ENCODE measurements at places on chromosomes 4 and X. TPM values are rescaled to one million over a fixed set of nuclear protein-coding genes. Genes with fewer than 3 reads are reported as not detected.

GRCh38 chrX:31228415-31228832, 156.6 kb upstream of the FTHL17 start:
- no peak overlapping the region for H3K4me3 ChIP-seq
- no peak for DNase-seq
- peaks cover 6% of the 10 kb centered on the region for H3K4me1 ChIP-seq
- no peak overlapping the region for H3K27ac ChIP-seq

DNA sequence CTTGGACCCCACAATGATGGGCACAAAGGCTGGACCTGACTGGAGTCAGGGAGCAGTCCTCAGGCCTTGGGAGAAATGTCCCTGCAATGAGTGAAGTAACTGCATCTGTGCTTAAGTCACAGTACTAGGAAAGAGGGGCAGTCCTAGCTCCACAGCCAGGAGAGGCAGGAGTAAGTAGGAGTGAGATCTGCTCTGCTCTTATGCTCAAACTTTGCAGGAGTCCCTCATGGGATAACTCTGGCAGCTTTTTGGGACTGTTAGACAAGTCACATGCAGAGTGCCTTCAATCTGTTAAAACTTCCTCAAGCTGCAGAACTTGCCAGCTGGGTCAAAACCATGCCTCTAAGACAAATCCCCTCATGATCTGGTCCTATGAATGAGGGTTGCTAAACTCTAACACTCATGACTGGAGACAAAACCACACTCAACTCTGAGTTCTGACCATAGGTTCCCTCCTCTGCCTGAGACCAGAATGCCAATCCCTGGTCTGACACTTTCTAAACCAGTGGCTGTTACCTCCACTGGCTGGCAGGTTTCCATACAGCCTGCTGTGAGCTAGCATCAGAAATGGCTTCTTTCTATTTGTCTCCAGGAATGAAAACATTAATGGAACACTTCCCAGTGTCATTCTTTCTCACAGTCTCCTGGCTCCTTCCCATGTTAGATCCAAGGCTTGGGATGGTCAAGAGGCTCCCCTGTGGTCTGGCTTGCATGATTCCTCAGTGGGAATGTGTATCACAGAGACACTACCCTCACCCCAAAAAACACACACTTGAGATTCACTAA, 819.3 kb downstream of the PCDH7 start:
- no peak overlapping the region for H3K4me3 ChIP-seq
- no peaks in the 10 kb centered on the region for H3K27me3 ChIP-seq
- H3K36me3 ChIP-seq: no peaks in the 10 kb centered on the region
- no peak overlapping the region for H3K27ac ChIP-seq
- H3K4me1 ChIP-seq: no peaks in the 10 kb centered on the region

DNA sequence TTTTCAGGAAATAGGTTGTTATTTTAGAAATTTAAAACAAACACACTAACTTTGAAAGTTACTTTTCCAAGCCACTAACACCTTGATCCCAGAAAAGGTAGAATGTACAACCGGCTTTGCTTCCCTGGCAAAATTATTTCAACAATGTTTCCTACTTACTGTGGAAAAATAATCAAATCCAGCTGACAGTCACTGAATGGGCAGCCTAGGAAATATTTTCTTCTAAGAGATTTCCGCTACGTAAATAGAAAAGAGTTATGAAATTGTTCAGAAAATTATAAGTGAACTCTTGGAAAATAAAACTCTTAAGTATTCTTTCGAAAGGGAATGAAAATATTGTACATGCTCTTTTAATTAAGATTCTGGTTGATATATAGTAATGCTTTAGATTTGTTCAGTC, 195.7 kb downstream of the GASK1B start:
- no peaks in the 10 kb centered on the region for H3K36me3 ChIP-seq
- no peak overlapping the region for H3K27ac ChIP-seq
- no peak overlapping the region for H3K4me3 ChIP-seq
- no peaks in the 10 kb centered on the region for H3K27me3 ChIP-seq
- no peak for DNase-seq

DNA sequence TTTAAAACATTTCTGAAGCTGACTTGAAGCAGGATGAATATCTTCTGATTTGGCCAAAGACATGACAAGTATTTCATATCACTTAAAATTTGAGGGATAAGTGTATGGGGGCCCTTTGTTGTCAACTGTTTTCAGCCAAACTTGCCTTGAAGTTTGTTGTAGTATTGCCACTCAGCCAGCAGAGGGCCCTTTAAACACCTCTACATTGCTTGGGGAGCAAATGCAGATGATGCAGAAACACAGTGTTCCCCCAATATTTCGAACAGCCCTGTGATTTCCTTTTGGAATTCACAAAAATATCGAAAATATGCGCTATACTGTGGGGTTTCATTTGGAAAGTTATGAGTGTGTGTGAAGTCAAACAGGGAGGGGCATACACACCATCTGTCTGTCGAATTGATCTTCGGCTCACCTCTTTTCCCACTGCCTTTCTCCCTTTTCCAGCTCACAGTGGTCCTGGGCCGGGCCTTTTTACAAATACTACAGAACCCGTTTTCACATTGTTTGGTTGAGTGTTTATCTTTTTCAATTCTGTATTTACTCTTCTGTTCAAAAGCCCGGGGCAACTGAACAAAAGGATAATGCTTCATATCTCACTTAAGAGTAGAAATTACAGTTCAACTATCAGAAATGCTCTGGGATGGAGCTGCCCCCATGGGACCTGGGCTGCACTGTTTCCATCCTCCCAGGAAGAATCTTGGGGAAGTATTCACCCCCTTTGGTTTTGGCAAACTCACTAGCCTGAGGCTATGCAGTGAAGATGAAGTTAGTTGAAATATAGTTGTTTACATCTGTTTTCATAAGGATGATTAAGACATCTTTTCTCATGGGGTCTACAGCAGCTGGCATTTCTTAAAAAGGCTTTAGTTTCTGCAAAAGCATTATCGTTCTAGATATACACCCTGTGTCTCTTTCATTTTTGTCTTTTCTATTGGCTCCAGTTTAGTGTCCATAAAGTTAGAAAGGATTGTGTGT, 137.6 kb downstream of the EGF start:
- no peak overlapping the region for H3K27ac ChIP-seq
- peaks cover 10% of the 10 kb centered on the region for H3K4me1 ChIP-seq
- H3K4me3 ChIP-seq: no peak overlapping the region

DNA sequence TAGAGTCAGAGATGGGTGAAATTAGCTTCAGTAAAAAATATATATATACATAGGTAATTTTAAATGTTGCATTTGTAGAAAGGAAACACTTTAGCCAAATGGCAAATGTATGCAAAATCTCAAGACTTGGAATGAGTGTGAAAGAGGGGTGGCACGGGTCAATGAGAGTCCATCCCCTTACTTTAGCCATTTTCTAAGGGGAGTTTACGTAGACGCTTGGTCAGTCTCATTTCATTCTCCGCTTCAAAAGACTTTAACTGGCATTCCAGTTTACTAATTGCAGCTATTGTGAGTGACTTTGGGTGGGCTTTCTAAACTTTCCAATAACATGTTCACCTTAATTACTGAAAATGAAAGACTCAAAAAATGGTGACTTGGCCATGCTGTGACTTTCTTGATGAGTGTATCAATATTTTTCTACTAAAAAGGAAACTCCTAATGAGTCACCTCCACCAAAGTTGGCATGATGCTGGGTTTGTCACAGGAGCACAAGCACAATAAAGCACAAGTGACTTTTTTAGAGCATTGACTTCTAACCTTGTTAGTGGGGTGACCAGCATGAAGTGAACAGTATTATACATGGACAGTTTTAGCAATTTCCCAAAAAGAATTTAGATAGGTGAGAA, 356.0 kb upstream of the RASGEF1B start:
- no peaks in the 10 kb centered on the region for H3K4me1 ChIP-seq
- DNase-seq: no peak
- no peaks in the 10 kb centered on the region for H3K36me3 ChIP-seq
- no peaks in the 10 kb centered on the region for H3K27me3 ChIP-seq
- no peak overlapping the region for H3K4me3 ChIP-seq
- H3K27ac ChIP-seq: no peak overlapping the region

DNA sequence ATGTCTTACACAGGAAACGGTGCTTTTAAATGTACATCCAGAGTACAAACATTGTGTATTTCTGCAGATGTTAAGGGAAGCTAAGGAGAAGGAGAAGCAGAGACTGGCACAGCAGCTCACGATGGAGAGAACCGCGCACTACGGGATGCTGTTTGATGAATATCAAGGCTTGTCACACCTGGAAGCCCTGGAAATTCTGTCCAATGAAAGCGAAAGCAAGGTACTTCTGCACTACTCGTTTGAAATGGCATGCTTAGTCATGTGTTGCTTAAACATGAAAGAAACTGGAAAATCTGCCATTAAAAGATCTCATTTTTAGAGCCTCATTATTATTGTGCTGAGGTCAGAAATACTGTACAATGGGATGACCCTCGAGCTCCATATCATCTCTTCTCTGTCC, 47.2 kb downstream of the FAM114A1 start:
- H3K4me1 ChIP-seq: no peaks in the 10 kb centered on the region
- peak overlapping the region; percentile 91 for H3K27ac ChIP-seq
- no peak for DNase-seq

GRCh38 chrX:68079961-68080360, 353.3 kb downstream of the OPHN1 start:
- peaks cover 32% of the 10 kb centered on the region for H3K36me3 ChIP-seq
- H3K4me1 ChIP-seq: no peaks in the 10 kb centered on the region
- H3K27me3 ChIP-seq: no peaks in the 10 kb centered on the region
- no peak overlapping the region for H3K27ac ChIP-seq
- DNase-seq: no peak

DNA sequence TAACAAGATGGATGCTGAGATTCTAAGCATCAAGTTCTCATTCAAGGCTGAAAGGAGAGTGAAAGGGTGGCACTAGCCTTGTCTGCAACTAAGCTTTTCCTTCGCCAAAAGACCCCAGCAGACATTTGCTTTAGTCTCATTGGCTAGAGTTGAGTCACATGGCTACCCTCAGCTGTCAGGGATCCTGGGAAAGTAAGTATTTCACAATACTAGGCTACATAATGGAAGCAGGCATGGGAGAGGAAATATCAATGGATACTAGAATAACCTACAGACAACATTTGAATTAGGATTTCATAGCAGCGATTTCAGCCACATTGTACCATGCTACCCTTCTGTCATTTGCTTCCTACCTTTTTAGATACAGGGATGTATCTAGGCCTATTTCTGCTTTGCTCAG, 29.1 kb downstream of the MAOA start:
- peaks cover 4% of the 10 kb centered on the region for H3K4me1 ChIP-seq
- H3K4me3 ChIP-seq: no peak overlapping the region
- H3K27ac ChIP-seq: no peak overlapping the region
- peaks cover 2% of the 10 kb centered on the region for H3K36me3 ChIP-seq
- no peak for DNase-seq

DNA sequence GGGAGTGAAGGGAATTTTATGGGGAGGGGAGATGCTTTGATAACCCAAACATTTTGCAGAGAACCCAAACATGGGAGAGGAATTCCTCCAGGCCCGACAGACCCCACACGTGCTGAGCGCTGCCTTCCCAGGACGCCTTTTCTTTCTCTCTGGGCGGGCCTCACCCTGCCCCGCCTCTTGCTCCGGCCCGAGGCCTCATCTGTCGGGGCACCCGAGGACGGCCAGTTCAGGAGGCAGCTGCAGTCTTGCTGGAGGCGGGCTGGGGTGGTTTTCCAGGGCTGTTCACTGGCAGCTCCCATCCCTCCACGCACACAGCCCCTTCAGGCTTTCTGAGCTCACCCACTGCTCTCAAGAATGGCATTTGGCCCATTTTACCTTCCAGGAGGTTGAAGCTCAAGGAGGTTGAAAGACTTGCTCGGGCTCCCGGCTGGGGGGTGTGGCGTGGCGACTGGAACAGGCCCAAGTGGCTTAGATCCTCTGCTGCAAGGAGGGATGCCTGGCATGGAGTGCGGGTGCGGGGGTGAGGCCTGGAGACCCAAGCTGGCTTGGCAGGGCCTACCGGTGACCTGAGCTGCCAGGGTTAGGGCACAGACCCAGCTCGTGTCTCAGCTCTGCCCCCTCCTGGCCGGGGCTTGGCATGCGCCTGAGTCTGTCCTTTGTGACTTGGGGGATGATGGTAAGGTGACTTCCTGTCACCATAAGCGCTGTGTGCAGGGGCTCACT, 99.2 kb downstream of the PSAPL1 start:
- DNase-seq: peak; percentile 79
- no peak overlapping the region for H3K4me3 ChIP-seq
- H3K27me3 ChIP-seq: peaks cover 3% of the 10 kb centered on the region
- peak overlapping the region; percentile 63 for H3K27ac ChIP-seq

The TEX13B gene
- total RNA-seq: not detected

- H3K4me3 ChIP-seq: no peak overlapping the region
- no peak for DNase-seq
- no peaks in the 10 kb centered on the region for H3K4me1 ChIP-seq
- no peaks in the 10 kb centered on the region for H3K27me3 ChIP-seq
Observed at GRCh38 chrX:148609515-148610327, 109.3 kb downstream of the AFF2 start.

DNA sequence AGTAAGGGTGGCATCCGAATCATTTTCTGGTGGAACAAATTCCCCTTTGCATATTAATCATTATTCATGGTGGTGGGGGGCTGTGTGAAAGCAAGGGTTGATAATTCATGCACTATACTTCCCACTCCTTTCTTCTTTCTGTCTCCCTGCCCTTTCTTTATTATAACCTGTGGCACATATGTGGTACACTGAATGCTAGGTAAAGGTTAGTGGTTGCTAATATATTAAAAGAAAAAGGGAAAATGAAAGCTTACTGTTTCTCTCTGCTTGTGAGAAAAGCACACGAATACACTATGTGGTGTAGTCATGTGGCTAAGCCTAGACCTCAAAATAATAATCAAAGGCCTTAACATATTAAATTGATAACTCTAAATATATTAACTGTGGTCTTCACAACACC, 178.4 kb upstream of the RPS6KA3 start:
- H3K27me3 ChIP-seq: peaks cover 4% of the 10 kb centered on the region
- no peak for DNase-seq
- no peaks in the 10 kb centered on the region for H3K36me3 ChIP-seq
- peaks cover 4% of the 10 kb centered on the region for H3K4me1 ChIP-seq
- no peak overlapping the region for H3K4me3 ChIP-seq

- no peak overlapping the region for H3K4me3 ChIP-seq
- no peak overlapping the region for H3K27ac ChIP-seq
- H3K4me1 ChIP-seq: peaks cover 5% of the 10 kb centered on the region
- H3K36me3 ChIP-seq: peaks cover 6% of the 10 kb centered on the region
Observed at GRCh38 chrX:49174723-49175122, 3.0 kb downstream of the PLP2 start.

DNA sequence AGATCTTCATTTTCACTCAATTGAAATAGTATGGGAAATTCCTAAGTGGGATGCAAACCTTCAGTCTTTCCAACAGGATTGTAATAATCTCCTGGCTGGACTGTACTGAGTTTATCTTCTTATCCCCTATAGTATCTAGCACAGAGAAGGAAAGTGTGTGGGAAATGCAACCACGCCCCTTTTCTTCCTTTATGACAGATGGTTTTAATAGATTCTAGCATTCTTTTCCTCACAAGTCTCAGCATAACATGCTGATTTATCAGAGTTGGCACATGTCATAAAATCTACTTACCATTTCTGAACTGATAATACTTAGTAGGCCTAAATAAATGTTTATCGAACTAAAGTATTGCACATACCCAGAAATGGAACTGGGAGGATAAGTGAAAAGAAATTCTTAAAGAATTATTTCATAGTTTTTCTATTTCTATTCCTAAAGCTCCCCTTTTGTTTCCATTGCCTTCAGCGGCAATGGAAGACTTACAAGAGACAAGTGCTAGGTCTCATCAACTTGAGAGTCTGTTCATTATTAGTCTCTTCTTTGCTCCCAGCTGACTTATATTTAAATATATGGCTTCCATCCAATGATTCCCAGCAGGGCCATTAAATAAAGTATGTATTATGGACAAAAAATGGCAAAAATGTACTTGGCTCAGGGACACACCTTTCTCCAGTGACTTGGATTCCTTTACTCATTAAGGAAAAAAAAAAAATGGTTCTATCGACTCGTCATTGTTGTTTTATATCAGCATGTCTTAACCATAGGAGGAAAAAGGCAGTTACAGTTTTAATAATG, 484.5 kb downstream of the IL1RAPL1 start:
- no peaks in the 10 kb centered on the region for H3K36me3 ChIP-seq
- H3K4me3 ChIP-seq: no peak overlapping the region
- no peak overlapping the region for H3K27ac ChIP-seq
- peaks cover 11% of the 10 kb centered on the region for H3K4me1 ChIP-seq
- DNase-seq: no peak

Measured in neural crest cell (in vitro differentiated cells).